ENCODE measurements at places on chromosomes 6 and 20.

GRCh38 chr6:109349419-109349987 lies 32.8 kb downstream of the CD164 start:
- DNase-seq: no peak

- no peak for DNase-seq
These were observed 53.5 kb downstream of the CARMIL1 start for GRCh38 chr6:25332655-25333071.

DNA sequence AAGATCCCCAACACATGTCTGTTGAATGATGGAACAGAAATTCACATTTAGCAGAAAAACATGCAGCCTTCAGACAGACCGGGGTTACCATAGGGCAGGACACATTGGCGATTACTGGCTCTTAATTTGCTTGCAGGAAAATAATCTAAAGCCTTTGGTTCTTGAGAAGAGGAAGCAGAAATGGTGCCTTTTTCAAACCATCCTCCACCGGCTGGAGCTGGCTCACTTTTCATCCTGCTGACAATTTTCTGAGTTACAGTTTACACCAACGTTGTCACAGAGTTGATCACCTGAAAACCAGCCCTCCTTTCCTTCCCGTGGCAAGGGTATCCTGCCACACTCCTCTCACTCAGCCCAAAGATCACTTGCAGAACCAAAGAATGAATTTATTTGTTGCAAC lies 32.6 kb downstream of the SF3B5 start:
- DNase-seq: no peak

DNA sequence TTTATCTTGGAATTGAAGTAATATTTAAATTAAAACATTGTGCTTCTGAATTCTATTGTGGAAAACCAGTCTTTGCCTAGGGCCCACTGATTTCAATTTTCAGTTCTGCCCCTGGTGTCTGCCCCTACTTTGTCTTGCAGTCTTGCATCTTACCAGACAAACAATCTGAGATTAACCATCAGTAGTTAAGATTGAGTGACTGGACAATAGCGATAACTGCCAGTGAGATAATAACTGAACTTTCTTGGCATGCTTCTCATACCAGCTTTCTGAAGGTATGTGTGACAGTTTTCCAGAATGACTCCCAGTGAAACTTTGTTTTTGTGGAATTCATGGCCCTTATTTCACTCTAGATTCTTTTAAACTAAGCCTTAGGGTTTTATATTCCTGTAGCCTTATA lies 53.5 kb downstream of the KCNQ5 start:
- no peak for DNase-seq

DNA sequence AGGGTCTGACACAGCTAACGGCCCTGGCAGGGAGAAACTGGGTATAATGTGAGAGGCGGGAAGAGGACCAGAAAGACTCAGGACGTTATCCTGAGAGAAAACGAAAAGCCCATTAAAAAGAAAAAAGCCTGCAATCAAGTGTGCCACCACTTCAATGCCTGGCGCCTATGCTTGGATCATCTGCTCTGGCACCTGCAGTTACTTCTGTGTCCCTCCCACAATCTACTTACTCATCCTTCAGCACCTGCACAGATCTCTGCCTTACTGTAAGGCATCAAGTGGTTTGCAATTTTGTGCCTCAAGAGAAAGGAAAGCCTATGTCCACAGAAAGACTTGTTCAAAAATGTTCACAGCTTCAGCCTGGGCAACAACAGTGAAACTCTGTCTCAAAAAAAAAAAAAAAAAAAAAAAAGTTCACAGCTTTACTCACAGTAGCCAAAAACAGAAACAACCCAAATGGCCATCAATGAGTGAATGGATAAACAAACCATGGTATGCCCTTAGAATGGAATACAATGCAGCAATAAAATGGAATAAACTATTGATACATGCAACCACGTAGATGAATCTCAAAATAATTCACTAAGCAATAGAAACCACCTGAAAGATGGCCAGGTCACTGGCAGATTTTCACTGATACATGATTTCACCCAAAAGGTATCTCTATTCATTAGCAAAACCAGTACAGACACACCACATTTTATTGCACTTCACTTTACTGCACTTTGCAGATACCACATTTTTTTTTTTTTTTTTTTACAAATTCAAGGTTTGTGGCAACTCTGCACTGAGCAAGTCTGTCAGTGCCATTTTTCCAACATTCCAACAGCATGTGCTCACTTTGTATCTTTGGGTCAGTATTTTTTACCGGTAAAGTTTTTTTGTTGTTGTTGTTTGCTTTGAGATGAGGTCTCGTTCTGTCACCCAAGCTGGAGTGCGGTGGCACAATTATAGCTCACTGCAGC lies 48.6 kb downstream of the ABHD12 start:
- no peak for DNase-seq

GRCh38 chr6:34025861-34026260 lies 120.0 kb downstream of the GRM4 start:
- no peak for DNase-seq

DNA sequence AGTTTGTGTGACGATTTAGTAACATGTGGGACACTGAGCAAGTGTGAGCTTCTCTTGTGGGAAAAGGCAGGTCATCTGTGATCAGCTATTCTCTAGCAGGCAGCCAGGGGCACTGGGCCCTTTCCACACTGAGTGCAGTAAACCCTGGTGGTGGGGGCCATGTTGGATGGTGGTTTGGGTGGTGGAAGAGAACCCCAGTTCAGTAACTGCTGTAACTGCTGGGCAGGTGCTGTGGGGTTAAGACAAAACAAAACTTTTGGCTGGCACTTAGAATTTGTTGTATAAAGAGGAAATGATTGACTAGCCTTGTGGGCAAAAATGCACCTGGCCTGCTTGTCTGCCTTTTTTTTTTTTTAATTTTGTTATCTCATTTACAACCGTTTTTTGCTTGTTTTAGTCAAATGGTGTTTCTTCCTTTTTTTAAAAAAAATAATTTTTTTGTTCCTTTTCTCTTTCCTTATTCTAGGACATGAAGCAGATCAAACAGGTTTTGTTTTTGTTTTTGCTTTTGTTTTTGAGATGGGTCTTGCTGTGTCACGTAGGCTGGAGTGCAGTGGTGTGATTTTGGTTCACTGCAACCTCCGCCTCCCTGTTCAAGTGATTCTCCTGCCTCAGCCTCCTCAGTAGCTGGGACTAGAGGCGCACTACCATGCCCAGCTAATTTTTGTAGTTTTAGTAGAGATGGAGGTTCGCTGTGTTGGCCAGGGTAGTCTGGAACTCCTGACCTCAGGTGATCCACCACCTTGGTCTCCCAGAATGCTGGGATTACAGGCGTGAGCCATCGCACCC lies 59.8 kb downstream of the IGF2R start:
- DNase-seq: no peak

Measured in stimulated activated CD4-positive, alpha-beta T cell treated with anti-CD3 and anti-CD28 coated beads, Interleukin-15, amount 100 ng/mL, for 1 hour (primary cell).